Left renal pelvis (tissue), 4 donors: ENCODE measurements at places on chromosomes 3 and 15. TPM values are rescaled to one million over a fixed set of nuclear protein-coding genes. Genes with fewer than 3 reads are reported as not detected.

The MCF2L2 gene
- polyA plus RNA-seq = 0.96 TPM

The ALPK3 gene
- polyA plus RNA-seq = 19.0 TPM

The COLQ gene
- polyA plus RNA-seq = 10.2 TPM

The DUOXA1 gene
- polyA plus RNA-seq = 0.37 TPM

The ERICH6 gene
- polyA plus RNA-seq = 1.3 TPM

The IP6K1 gene
- polyA plus RNA-seq = 51.5 TPM

The TRPM1 gene
- 0.88 TPM for polyA plus RNA-seq

The TP63 gene
- 1.4 TPM for polyA plus RNA-seq
